Activated T-helper 1 cell treated with Interleukin-2 at 50 U/mL for 16 hours (primary cell): ENCODE measurements at places on chromosomes 7 and 10.

DNA sequence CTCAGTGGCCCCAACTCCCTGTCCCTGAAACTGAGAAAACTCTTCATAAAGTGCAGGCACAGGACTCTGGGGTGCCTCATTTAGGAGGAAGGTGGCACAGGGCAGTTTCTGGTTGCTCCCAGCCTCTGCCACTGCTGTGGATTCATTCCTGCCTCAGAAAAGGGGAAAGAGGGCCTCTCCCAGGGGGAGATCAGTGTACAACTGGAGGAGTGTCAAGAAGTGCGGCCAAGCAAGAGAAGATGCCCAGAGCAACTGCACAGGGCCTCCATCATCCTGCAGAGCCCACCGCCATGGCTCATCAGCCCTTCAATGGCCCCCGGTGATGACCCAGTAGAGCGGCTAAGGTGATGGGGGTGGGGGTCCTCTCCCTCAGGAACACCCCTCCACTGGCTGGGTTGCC, 150.3 kb downstream of the PLXNA4 start:
- no peak for DNase-seq

- no peak for DNase-seq
Measured at GRCh38 chr10:49109669-49110340, 5.5 kb downstream of the VSTM4 start.

- no peak for DNase-seq
Measured at GRCh38 chr7:122884186-122884585, 2.1 kb downstream of the CADPS2 start.

- DNase-seq: no peak
Measured at GRCh38 chr7:153393666-153394065, 634.1 kb downstream of the ACTR3B start.

- DNase-seq: no peak
Measured at GRCh38 chr7:96986901-96987300, 18.5 kb upstream of the DLX6 start.

GRCh38 chr10:118543714-118544400, 51.6 kb downstream of the PRLHR start:
- DNase-seq: peak; percentile 4

- DNase-seq: no peak
Measured at GRCh38 chr10:34715511-34716187, 99.4 kb downstream of the PARD3 start.

DNA sequence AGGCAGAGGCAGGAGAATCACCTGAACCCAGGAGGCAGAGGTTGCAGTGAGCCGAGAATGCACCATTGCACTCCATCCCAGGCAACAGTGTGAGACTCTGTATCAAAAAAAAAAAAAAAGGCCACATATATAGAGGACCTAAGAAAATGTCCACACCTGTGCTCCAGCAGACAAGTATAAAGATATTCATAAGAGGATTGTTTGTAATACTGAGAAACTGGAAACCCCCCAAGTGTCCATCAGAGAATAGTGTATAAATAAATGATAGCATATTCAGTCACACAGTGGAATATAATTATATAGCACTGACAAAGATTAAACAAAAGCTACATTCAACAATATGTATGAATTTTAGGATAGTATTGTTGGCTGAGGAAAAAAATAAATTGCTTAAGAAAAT, 1050.6 kb downstream of the GRM8 start:
- no peak for DNase-seq

GRCh38 chr10:26474026-26474425, 35.9 kb downstream of the APBB1IP start:
- no peak for DNase-seq

DNA sequence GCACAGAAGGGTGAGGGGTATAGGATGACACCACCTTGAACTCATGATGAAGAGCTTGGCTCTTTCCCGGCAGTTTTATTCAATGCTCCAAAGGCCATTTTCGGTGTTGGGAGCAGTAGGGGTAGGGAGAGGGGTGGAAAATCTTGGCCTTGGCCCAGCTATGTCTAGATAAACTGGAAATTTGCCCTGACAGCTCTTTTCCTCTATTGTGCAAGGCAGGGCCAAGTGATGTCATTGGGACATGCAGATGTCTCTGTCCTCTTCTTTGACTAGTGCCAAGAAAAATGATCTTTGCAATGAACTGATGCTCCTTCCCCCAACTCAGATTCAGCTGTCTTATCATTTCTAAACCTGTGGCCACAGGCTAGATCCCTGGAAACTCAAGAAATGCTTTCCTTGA, 27.7 kb upstream of the PRKCQ start:
- DNase-seq: no peak
